ENCODE measurements at places on chromosomes 3 and 15. TPM values are rescaled to one million over a fixed set of nuclear protein-coding genes. Genes with fewer than 3 reads are reported as not detected.

DNA sequence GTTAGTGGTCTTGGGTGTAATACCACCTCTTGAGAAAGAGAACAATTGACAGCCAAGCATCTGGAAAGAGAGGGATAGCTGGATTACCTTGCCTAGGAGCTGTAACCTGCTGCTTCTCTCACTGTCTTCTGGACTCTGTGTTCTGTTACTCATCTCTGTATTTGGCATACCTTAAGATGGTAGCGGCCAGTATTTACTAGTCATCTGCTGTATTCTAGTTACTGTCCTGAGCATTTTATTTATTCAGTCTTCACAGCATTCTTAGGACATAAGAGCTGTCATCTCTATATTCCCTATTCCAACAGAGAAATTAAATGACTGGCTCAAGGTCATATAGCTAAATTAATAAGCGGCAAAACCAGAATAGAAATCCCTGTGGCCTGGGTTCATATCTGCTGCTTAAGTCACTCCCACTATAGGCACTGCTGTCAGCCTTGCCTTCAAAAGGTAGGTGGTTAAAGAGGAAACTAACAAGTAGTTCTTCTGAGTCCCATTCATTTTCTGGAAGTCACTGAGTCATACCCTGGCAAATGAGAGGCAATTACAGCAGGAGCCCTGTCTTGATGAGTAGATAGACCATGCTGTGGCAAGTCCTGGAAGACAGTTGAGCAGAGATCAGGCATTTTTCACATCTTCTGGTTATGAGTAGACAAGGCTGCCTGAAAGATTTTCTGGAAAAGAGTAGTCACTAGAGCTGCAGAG, 68.2 kb downstream of the RAB7A start:
- H3K27me3 ChIP-seq, result no peaks in the 10 kb centered on the region
- no peak overlapping the region for H3K4me3 ChIP-seq
- DNase-seq, result peak; percentile 33
- H3K27ac ChIP-seq, result peak overlapping the region; percentile 78
- peaks cover 76% of the 10 kb centered on the region for H3K4me1 ChIP-seq

GABRA5 gene
- not detected for total RNA-seq

NPAP1 gene
- total RNA-seq, result not detected

DNA sequence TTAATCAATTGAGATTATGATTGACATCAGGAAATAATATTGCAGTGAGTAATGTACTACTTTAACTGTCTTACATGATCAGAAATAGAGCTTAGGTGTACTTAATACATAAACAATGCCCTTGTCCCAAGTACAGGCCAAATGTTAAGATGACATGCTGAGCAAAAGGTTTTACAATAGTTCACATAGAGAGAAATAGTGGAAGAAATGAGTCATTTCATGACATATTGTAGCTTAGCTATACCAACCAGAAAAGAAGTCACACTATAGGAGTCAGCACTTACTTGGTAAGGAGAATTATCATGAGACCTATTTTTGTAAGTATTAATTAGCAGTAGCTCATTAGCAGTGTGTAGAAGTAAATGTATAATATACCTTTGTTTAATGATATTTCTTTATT, 96.4 kb upstream of the NANOGP8 start:
- no peaks in the 10 kb centered on the region for H3K4me1 ChIP-seq
- H3K27me3 ChIP-seq, result no peaks in the 10 kb centered on the region
- H3K36me3 ChIP-seq, result no peaks in the 10 kb centered on the region
- no peak overlapping the region for H3K27ac ChIP-seq
- DNase-seq, result no peak
- H3K4me3 ChIP-seq, result no peak overlapping the region

- no peaks in the 10 kb centered on the region for H3K27me3 ChIP-seq
- H3K36me3 ChIP-seq, result no peaks in the 10 kb centered on the region
- H3K4me1 ChIP-seq, result no peaks in the 10 kb centered on the region
- no peak overlapping the region for H3K27ac ChIP-seq
- DNase-seq, result no peak
- H3K4me3 ChIP-seq, result no peak overlapping the region
Observed at GRCh38 chr3:79885407-79885806, 117.6 kb upstream of the ROBO1 start.

DNA sequence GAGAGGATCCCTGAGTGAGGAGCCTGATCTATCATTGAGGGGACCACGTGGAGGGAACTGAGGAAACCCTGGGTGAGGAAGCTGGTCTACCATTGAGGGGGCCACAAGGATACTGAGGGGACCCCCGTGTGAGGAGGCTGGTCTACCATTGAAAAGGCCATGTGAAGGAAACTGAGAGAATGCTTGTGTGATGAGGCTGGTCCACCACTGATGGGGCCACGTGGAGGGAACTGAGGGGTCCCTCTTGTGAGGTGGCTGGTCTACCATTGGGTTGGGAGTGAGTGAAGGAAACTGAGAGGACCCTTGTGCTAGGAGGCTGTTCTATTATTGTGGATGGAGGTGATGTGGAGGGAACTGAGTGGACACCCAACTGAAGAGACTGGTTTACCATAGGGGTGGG, 161.3 kb downstream of the FBLN2 start:
- H3K4me3 ChIP-seq, result no peak overlapping the region
- H3K27me3 ChIP-seq, result no peaks in the 10 kb centered on the region
- peak; percentile 6 for DNase-seq

- no peak overlapping the region for H3K27ac ChIP-seq
- no peaks in the 10 kb centered on the region for H3K27me3 ChIP-seq
- H3K4me3 ChIP-seq, result no peak overlapping the region
Observed at GRCh38 chr3:182451871-182452270, 341.4 kb upstream of the ATP11B start.

- no peaks in the 10 kb centered on the region for H3K4me1 ChIP-seq
- no peaks in the 10 kb centered on the region for H3K36me3 ChIP-seq
- H3K27me3 ChIP-seq, result peaks cover 13% of the 10 kb centered on the region
- no peak overlapping the region for H3K27ac ChIP-seq
- no peak for DNase-seq
Observed at GRCh38 chr15:92681141-92681631, 25.6 kb upstream of the FAM174B start.

TGM5 gene
- 0.31 TPM for total RNA-seq

DNA sequence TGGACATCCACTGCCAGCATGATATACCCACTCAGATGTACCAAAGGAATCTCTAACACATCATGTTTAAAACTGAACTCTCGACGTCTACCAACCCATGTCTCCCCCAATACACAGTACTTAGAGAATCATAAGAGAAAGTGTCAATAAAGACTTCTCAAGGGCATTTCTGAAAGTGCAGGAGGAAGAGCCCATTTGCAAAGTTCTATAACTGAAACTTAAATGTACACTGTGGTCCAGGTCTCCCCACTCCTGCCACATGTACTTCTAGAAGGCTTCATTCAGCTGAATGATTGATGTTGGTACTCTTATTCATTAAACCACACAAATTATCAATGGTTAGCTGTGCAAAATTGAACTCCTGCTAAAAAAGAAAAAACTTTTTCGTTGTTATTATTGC, 31.8 kb downstream of the HERC1 start:
- no peak for DNase-seq
- no peaks in the 10 kb centered on the region for H3K27me3 ChIP-seq
- no peak overlapping the region for H3K4me3 ChIP-seq
- no peak overlapping the region for H3K27ac ChIP-seq
- peaks cover 28% of the 10 kb centered on the region for H3K36me3 ChIP-seq
- peaks cover 56% of the 10 kb centered on the region for H3K4me1 ChIP-seq

PLSCR2 gene
- not detected for total RNA-seq

Measured in activated CD8-positive, alpha-beta T cell treated with anti-CD3 and anti-CD28 coated beads, Interleukin-2, amount 10 ng/mL, durations not matched to agents 7 days and 5 days (primary cell).